ENCODE measurements at places on chromosomes 7 and 10.

- DNase-seq = no peak
These were observed 128.8 kb upstream of the SAMD8 start for GRCh38 chr10:74982634-74982982.

DNA sequence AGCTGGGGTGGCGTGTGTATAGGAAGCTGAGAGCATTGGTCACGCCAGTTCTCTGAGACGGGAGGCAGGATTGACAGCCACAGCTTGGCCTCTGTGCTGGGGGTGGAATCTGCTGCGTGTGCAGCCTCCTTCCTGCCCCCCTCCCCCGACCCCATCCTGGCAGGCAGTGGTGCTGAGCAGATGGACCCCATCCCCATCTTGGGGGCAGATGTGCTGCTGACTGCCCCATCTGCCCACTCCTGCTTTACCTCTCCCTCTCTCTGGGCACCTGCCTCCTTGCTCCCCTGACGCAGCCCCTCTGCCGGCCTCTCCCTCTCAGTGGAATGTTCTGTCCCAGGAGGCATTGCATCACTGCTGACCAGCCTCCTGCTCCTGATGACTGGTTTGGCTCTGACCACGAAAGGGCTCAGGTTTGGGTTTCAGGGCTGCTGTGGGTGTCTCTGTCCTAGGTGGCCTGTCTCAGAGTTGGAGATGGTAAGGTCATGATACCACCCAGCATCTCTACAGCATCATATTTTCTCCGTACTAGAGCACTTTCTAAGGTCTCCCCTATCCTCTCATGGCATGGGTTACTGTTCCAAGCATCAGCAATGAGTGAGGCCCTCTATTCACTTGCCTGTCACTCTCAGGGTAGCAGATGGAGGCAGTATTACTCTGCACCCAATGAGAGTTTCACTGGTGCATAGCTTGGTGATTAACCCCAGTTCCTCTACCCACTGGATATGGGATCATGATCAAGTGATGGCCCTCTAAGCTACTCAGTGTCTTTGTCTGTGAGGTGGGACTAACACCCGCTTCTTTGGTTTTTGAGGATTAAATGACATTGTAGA, 81.9 kb downstream of the RBM20 start:
- DNase-seq = peak; percentile 13

GRCh38 chr7:151012911-151013347, 11.4 kb downstream of the ATG9B start:
- peak; percentile 47 for DNase-seq

GRCh38 chr10:86598151-86598550, 56.2 kb upstream of the OPN4 start:
- DNase-seq = no peak

DNA sequence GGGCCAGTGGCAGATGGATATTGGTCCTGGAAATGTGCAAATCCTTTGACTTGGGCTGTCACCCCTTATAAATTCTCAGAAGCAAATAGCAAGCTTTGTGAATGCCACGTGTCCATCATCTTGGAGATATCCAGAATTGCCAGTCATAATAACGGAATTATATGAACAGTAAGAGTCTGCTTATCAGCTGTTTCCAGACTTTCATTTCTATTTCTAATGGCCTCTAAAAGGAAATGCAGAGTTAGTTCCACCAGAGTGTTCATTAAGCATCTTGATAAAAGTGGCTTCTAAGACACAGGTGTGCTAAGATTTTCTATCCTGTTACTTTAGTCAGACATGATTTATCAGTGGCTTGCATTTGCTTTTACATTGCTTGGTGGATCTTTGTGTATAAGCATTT, 87.4 kb downstream of the RAMP3 start:
- no peak for DNase-seq

Data from adipocyte (in vitro differentiated cells).